Hair follicle dermal papilla cell (primary cell): ENCODE measurements at places on chromosomes 6 and 20. TPM values are rescaled to one million over a fixed set of nuclear protein-coding genes. Genes with fewer than 3 reads are reported as not detected.

Gene FGD2
- total RNA-seq = not detected in 2 replicates

Gene CDSN
- total RNA-seq = not detected in 2 replicates

Gene SCRT2
- total RNA-seq = not detected in 2 replicates

Gene RIN2
- 119 and 141 TPM in 2 replicates for total RNA-seq

Gene FOXF2
- 0.24 and 0.81 TPM in 2 replicates for total RNA-seq

Gene BLTP3A
- 9.7 and 10.3 TPM in 2 replicates for total RNA-seq

Gene BPI
- not detected in 2 replicates for total RNA-seq

Gene BPIFB4
- total RNA-seq = not detected in 2 replicates

Gene CCM2L
- total RNA-seq = not detected in 2 replicates

Gene MOG
- total RNA-seq = not detected in 2 replicates

Gene CAPN11
- not detected in 2 replicates for total RNA-seq

Gene TNXB
- total RNA-seq = 4.1 and 7.4 TPM in 2 replicates
